ENCODE measurements at places on chromosomes 16 and 17.

GRCh38 chr17:66399441-66399840 lies 97.0 kb downstream of the PRKCA start:
- DNase-seq, result no peak

- peak; percentile 15 for DNase-seq
These were observed 45.9 kb downstream of the SLC6A2 start for GRCh38 chr16:55701442-55702319.

DNA sequence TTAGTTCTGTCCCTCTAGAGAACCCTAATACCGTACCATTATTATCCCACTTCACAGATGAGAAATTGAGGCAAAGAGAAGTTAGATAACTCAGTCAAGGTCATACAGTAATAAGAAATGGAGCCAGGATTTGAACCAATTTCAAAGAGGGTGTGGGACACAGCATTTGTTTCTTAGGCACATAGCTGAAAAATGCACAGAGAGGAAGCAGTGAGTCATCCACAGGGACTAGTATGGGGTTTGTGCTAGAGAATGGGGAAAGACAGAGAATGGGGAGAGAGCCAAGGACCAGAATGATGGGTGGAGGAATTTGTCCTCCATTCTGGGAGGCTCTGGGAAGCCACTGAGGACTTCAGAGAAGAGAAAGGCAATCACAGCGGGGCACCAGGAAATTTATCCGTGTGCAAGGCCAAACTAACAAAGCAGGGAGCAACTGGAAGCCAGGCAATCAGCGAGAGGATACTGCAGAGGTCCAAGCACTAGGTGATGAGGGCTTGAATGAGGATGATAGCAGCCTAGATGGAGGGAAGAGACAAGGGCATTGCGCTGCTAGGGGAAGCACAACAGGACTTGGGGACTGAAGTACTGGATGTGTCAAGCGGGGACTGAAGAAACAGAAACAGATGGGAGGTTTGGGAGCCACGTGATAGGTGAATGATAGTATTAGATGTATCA lies 78.1 kb upstream of the ZFHX3 start:
- DNase-seq, result peak; percentile 62

DNA sequence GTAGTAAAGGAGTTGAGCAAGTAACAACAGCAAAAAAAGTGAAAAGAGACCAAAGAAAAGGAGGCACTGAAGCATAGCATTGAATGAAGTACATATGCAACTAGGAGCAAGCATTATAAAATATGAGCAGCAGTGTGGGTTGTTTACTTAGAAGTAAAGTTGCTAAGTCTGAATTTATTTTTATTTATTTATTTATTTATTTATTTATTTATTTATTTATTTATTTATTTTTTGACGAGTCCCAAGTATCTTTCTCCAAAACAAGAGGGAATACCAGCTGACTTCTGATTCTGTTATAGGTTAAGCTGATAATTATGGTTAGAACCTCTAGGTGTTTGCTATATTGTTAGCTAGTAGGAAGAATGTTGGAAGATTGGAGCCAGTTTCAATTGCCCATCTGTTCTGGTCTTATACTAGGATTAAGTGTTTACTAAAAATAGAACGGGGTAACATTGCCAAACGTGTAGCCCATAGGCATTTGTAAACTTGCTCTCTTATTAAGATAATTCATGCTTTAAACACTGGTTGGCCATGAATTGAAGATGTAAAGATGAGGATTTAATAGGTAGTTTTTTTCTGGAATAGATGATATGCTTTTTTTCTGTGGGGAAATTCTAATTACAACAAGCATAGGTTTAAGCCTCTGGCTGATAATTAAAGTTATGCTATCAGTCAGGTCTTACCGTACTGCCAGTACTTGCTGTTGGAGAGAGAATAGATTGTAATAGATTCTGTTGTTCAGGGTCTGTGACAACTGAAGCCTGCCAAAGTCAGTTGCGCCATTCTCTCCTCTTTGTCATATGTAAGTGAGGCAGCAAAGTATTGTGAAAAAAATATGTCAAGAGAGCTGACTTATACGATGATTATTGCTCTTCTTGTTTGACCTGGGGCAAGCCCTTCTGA lies 66.7 kb downstream of the PPM1E start:
- DNase-seq, result peak; percentile 1

DNA sequence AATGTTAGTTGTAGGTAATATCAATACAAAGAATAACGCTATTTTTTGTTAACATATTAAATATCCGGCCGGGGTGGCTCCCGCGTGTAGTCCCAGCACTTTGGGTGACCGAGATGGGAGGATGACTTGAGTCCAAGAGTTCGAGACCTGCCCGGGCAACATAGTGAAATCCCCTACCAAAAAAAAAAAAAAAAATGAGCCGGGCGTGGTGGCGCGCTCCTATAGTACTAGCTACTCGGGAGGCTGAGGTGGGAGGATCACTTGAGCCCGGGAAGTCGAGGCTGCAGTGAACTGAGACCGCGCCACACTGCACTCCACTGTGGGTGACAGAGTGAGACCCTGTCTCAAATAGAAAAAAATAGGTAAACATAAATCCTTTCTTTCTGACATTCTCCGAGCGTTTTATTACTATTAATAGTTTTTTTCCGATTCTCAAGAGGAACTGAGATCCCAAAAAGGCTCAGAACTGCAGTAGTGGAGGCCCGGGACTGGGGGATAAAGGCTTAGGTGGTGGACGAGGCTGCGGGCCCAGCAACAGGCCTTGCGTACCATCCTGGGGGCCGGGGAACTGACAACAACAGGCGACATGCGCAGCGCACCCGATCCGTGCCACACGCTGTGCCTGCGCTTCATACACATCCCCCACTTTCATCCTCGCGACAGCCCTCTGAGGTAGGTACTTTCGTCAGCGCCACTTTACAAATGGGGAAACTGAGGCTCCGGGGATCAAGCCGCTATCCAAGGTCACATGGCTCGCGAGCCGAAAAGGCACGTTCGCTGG lies 919 bp downstream of the N4BP1 start:
- peak; percentile 14 for DNase-seq

DNA sequence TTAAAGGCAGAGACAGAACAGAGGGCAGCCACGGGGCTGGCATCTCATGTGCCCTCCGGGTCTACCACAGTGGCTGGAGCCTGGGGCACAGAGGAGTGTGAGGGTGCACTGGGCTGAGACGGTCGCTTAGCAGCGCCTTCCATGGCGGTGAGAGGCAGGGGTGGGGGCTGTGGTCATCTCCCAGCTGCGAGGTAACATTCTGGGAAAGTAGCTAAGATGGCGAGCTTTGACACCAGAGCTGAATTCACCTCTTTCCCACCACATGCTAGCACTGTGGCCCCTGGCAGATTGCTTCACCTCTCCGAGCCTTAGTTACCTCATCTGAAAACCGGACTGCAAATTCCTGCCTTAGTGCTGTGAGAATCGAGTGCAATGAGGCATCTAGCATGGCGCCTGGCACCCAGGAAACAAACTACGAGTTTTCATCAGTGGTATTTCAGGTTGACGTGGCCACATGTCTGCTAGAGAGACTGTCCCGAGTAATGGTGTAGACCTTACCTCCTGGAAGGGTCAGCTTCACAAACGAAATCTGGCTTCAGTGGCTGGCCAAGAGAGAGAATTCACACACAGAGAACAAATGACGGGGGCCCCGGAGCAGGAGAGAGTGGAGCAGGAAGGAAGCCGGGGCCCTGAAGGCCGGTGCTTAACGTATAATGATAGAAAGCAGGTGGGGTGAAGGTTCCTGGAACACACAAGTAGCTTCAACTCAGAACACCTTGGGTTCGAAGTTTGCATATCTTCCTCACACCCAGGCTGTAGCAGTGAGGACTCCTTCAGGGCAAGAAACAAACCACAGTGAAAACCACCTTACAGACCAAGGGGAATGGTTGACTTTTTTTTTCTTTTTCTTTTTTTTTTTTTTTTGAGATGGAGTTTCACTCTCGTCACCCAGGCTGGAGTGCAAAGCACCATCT lies 63.9 kb upstream of the RPH3AL start:
- no peak for DNase-seq

- no peak for DNase-seq
These were observed 93.9 kb downstream of the SDR42E1 start for GRCh38 chr16:81917375-81917774.

DNA sequence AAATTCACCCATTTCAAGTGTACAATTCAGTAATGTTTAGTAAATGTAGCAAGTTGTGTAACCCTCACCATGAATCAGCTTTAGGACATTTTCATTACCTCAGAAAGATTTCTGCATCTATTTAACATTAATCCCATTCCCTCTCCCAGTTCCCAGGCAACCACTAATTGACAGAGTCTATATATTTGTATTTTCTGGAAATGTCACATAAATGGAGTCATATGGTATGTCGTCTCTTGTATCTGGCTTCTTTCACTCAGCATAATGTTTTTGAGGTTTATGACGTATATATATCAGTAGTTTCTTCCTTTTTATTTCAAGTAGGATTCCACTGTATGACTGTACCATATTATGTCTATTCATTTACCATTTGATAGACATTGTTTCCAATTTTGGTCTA lies 199.8 kb downstream of the CYB561 start:
- peak; percentile 38 for DNase-seq

DNA sequence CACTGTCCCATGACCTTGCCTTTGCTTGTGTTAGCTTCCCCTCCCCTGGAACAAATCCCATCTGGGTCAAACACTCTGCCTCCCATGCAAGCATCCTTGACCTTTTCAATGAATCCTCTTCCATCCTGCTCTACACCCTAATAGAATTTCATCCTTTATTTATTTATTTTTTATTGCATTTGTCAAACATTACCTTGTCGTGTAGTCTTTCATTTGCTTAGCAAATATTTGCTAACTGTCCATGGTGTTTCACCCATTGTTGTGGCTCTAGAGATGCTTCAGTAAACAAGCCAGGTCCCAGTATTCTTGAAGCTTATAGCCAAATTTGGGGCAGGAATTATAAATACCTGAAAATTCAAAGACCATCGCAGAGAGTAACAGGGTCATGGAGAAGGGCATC lies 51.0 kb upstream of the MRTFB start:
- no peak for DNase-seq

DNA sequence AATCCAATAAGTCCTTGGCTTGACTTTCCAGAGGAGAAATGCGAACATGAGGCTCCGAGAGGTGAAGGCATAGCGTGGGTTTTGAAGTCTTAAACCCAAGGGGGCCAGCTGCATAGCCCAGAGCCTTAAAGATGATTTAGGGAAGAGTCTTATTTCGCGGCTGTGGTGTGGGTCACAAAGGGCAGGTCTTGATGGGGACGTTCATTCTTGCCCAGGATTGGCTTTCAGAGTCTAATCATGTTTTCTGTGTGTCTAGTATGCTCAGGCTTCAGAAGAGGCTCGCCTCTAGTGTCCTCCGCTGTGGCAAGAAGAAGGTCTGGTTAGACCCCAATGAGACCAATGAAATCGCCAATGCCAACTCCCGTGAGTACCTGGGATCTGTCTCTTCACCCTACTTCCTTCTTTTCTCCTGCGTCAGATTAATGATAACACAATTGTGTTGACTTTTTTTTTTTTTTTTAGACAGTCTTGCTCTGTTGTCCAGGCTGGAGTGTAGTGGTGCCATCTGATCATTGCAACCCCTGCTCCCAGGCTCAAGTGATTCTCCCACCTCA lies 951 bp downstream of the RPL19 start:
- DNase-seq, result no peak

DNA sequence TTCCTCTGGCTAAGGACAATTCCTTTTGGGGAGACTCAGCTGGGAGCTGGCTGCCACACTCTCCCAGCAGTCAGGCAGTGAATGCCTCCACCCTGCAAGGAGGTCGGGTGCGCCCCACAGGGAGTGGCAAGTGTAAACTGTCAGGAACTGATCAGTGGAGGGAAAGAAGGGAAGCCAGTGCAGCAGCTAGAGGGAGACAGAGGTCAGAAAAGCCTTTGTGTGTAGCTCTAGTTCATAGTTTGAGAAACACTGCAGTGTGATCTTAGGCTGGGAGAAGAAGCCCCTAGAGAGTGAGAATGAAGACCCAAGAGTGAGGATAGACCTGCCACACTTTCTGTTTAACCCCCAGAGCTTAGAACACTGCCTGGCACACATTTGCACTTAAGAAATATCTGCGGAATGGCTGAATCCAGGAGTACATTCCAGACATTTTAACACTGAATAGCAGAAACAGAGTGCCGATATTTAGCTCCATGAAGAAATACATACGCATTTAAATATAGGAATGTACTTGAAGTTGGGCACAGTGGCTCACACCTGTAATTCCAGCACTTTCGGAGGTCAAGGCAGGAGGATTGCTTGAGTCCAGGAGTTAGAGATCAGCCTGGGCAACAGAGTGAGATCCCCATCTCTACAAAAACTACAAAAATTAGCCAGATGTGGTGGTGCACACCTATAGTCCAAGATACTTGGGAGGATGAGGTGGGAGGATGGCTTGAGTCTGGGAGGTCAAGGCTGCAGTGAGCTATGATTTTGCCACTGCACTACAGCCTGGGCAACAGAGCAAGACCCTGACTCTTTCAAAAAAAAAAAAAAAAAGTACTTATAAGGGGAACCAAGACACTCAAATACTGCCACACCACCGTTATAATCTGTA lies 11.1 kb upstream of the SLC5A11 start:
- DNase-seq, result peak; percentile 37

DNA sequence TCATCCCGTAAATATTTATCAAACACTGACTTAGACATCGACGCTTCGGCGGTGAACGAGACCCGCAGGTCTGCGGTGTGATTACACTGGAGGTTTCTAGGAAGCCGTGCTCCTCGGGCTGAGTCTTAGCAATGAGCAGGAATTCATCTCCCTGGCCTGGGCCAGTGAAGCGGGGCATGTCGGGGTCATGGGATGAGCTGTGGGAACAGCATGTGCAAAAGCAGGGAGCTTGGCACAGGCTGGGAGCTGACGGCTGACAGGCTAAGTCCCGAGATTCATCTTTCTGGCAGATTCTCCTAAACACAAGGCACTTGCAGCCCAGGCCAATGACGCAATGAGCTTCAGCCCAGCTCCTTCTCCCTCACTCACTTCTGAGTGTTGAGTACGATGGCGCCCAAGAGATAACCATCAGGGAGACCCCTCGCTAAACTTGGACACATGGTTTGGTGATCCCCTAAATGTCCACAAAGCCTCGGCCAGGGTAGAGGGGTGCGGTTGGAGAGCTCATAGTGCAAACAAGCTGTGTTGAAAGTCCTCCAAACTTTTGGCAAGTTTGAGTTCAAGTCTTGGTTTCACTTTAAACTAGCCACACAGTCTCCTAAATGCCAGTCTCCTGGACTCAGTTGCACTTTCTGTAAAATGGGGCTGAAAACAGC lies 12.8 kb downstream of the CRISPLD2 start:
- peak; percentile 100 for DNase-seq

GRCh38 chr16:5925850-5926249 lies 828.3 kb upstream of the EEF2KMT start:
- no peak for DNase-seq

- DNase-seq, result no peak
These were observed 406.0 kb downstream of the SEC14L1 start for GRCh38 chr17:77546772-77547241.
